ENCODE measurements at places on chromosomes 13 and 19.

DNA sequence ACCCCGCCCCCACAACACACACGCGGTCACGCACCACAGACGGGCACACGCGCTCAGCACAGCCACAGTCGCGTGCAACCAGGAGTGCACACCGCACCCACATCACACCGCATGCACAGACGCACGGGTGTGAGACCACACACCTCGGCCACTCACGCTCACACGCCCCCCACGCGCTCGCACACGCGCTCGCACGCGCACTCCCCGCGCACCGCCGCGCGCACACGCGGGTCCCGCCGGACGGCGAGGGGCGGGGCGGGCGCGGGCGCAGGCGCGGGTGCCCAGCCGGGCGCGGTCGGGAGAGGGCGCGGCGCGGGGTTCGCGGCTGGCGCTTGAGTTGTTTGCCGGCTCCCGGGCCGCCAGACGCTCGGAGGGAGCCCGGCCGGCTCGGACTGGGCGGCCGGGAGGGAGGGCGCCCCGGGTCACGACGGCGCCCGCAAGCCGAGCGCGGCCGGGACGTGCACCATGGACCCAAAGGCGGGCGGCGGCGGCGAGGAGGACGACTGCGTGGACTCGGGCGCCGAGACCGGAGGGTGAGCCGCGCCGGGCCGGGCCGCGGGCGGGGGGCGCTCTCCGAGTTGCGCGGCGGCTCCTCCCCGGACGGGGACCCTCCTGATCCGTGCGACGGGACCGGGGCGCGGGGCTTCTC is at the start of gene FAM124A:
TSS of gene FAM124A (plus strand) at position 362 of the 649 bp plus-strand sequence. CDS start at position 466, 104 bp downstream.
- no peak for DNase-seq

- no peak for DNase-seq
Measured at GRCh38 chr13:51923983-51924539, 62.3 kb downstream of the CCDC70 start.

GRCh38 chr19:34490141-34490766 is 8.7 kb downstream of the WTIP start:
- no peak for DNase-seq

GRCh38 chr13:114237415-114238112 is 2.9 kb downstream of the CDC16 start:
- DNase-seq: no peak

DNA sequence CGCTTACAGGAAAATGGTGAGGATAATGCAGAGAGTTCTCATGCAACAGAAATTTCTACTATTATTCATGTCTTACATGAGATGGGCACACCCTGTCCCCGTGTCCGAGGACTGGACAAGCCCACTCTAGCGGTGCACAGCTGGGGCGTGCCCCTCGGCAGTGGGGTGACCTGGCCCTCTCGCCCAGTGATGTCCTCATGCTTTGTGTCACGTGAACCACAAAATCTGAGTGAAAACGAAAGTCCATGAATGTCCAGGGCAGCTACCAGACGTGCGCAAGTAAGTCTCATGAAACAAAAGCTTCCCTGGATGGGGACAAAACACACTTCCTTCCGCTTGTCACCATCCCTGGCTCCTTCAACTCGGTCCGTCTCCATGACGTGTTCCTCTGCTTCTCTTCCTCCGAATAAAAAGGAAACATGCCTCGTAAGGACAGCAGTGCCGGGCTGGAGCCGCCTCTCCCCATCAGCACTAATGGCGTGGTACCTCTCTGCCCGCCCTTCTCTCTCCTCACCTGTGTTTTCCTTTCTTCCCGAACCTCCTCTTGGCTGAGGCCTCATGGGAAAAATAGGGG is 45.6 kb downstream of the ANKRD10 start:
- DNase-seq: no peak

GRCh38 chr13:110471833-110472162 is 89.7 kb downstream of the RAB20 start:
- no peak for DNase-seq

DNA sequence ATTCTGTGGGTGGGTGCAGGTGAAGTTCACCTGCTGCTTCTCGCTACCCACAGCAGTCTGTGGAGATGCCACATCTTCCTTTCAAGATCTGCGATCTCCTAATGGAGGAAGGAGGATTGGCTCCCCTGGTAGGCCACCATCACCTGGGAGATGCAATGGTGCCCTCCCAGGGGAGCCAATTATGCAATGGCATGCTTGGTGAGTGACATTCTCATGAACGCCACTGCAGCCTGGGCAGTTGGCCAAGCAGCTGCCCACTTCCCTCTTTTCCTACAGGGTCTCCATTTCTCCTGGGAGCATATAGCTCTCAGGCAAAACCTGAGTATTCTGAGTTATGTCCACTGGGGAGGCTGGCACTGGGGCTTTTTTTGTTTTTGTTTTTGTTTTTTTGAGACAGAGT is 83.5 kb upstream of the KCTD15 start:
- no peak for DNase-seq

DNA sequence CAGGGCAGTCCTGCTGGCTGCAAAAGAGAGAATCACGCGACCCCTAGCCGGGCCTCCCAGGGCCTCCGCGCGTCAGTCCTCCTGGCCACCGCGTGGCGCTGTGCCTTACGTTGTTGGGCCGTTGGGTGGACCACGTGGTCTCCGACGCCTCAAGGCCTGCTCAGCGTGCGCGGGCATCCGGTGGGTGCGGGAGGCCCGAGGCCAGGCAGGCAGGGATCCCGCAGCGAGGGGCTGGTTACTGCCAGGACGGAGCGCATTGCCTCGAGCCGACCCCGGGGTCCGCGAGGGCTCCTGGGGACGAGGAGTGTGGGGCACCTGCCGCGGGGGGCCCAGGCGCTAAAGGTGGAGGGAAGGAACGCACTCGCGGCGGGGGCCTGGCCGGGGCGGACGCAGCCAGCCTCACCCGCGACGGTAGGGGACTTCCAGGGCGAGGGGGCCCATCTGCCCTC is at the start of gene TDRD12:
TSS of gene TDRD12 (plus strand) at position 157 of the 449 bp plus-strand sequence. CDS start 306 bp downstream, outside the sequence.
- no peak for DNase-seq

GRCh38 chr19:16155128-16155527 is 11.6 kb downstream of the HSH2D start:
- no peak for DNase-seq

GRCh38 chr13:101149735-101150384 is 266.4 kb downstream of the NALCN start:
- DNase-seq: no peak

GRCh38 chr13:102176846-102177245 is 225.0 kb downstream of the FGF14 start:
- no peak for DNase-seq

DNA sequence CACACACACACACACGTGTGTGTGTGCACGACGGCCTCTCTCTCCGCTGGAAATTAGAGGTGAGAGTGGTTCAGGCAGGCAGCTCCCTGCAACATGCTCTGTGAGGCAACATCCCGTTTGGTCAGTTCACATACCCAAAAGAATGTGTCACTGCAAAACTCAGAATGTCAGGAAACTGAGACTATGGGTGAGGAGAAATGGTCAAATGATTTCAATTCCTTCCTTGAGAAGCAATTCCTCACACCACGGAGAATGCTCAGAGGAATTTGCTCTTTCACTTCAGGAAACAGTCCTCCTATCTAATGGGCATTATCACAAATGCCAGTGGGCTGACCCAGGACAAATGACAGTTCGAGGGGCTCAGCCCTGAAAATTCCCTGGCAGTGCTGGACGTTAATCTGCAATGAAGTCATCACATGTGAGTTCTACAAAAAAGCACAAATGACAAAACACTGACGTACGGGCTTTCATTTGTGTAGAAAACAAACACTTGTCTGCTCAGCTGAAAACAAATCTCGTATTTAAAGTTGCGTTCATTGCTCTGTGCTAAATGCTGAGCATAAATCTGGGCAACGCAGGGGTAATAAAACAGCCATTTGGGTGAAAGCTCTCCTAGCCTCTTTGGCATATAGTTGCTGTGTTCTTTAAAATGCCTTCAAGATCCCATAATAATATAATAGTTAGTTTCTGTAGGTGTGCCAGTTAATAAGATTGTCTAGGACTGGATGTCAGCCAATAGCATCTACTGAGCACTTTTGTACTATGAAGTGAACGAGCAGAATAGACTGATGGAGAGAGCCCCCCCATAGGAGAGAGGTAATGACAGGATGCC is 18.6 kb upstream of the LATS2 start:
- DNase-seq: no peak

- DNase-seq: no peak
Measured at GRCh38 chr19:3520166-3521103, 14.3 kb downstream of the FZR1 start.

GRCh38 chr13:24043590-24044350 is 116.8 kb upstream of the SPATA13 start:
- DNase-seq: no peak

GRCh38 chr13:43307921-43308433 is 284.6 kb downstream of the DNAJC15 start:
- DNase-seq: no peak

DNA sequence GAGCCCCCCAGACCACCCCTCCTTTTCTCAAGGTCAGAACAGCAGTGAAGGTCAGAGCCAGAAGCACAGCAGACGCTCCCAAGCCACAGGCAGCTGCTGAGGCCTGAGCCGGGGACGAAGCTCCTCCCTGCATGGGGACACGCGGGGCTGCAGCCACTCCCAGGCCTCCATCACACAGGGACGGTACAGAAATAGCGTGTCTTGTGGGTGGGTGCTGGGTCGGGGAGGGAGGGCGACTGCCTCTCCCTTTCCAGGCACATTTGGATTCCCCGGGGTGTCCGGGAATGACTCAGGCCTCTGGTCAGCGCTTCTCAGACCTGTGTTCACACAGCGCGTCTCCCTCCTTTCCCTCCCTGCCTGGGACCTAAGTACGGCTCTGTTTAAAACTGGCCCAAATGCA is 33.2 kb downstream of the RASA3 start:
- DNase-seq: no peak

DNA sequence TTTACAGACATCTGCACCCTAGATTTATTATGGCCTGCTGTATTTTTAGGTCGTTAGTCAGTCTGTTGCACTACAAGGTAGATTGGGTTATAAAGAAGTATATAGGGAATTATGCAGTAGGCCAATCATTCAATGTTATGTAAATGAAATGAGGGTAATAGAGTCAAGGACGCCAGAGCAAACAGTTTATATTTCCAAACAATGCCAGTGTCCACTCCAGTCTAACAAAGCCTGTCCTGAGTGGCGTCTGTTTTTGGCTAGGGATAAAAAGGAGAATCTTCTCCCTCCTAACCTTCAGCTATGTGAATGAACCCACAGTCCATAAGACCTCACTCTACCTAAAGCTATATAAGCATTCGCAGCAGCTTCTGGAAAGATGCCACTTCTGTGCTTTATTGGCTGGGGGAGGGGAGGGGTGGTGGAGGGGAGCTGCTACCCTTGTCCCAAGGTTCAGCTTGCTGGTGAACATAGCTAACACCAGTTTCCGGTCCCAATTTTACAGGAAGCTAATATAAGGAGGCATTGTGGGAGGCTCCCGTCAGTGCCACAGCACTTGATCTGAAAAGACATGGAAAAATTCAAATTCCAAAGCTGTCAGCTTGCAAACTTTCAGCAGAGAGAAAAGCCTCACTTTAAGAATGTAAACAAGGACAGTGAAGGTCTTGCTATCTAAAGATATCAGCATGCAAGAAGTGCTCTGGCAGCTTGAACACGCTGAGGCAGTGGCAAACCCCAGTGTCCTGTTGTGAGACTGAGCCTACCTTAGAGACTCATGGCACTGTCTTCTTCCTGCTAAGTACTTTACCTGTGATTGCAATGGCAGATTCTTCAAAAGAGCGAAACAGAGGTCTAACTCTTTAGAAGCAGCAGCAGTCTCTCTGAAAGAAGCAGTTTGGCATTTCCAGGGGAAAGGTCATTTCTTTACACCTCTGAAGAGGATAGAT is 369.9 kb downstream of the PCDH9 start:
- no peak for DNase-seq

- DNase-seq: no peak
Measured at GRCh38 chr19:37817180-37817981, 38.0 kb upstream of the ZNF573 start.
